Right ventricle myocardium inferior (tissue), 1 donor: ENCODE measurements at places on chromosomes 6 and 20. TPM values are rescaled to one million over a fixed set of nuclear protein-coding genes. Genes with fewer than 3 reads are reported as not detected.
A peak's percentile ranks its signal among the peaks of the same experiment; 100 is the strongest.

GRCh38 chr6:32060966-32061655 lies 22.9 kb downstream of the CYP21A2 start:
- peak; percentile 14 for DNase-seq

DNA sequence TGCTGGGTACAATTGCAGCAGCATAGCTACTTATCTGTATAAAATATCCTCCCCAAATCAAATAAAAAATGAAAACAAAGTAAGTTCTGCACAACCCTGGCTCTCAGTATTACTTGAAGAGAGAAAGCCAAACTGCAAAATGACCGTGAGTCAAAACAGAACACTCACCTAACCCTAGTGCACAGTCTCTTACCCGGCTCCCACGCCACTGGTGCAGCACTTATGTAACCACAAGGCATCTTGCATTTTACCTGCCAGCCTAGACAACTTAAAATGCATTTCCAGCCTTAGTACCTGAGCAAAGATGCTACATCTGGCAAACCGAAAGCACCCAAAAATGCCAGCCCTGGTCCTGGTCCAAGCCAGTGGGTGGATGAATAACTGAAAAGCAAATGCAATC lies 12.4 kb upstream of the SIRPB1 start:
- no peak for DNase-seq

DNA sequence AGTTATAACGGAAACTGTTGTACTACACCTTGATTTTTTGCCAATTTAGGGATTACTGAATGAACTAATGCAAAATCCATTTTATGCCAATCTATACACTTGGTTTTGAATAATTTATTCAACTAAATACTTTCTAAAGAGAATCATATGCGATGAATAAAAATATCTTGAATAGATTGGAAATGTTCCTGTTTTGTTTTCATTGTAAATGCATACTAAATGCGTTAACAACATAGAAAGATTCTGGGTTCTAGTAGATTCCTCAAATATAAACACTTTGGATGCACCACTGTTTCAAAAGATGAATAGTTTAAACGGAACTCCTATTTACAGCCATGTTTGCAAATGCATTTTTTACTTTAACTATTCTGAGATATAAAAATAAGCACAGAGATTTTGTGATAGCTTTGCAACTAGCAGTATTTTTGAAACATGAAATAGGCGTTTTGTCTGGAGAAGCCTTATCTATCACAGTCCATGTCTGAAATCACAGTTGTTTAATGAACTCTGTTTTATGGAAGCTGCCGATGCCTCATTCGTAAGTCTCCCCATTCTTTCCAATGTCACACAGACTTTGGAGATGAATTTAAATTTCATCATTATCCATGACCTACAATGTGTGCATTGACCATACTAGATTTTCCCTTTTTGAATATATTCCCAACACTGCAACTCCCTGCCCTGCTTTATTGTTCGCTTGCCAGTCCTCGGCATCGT lies 277.7 kb upstream of the QKI start:
- no peak for DNase-seq

- no peak for DNase-seq
Observed at GRCh38 chr6:116579143-116579542, 7.8 kb downstream of the RWDD1 start.

DNA sequence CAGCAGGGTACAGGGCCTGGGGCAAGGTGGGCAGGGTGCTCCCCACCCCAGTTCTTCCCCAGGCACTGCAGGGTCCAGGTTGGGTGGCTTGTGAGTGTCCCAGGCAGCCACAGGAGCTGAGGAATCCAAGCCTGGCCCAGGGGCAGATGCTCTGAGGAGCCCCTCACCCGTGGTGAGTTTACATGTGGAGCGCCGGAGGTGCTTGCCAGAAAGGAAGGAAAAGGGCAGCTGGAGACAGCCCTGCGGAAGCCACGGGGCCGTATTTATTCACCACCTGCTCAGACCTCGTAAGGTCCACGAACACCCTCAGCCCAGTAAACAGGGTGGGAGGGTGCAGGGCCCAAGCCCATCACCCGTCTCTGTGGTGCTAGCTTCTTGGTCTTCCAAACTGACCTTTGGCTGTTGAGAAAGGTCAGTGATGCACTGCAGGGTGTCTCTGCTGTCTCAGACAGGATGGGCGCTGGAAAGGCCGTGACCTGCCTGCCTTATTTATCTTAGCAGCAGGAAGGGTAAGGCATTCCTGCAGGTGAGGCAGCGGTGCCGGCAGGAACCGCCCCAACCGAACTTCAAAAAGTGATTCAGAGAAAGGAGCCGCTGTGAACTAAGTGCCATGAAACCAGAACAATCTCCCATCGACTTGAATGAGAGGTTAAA lies 4.0 kb upstream of the FRMD1 start:
- DNase-seq: no peak

GRCh38 chr20:5531318-5532081 lies 214.7 kb upstream of the PROKR2 start:
- no peak for DNase-seq

DNA sequence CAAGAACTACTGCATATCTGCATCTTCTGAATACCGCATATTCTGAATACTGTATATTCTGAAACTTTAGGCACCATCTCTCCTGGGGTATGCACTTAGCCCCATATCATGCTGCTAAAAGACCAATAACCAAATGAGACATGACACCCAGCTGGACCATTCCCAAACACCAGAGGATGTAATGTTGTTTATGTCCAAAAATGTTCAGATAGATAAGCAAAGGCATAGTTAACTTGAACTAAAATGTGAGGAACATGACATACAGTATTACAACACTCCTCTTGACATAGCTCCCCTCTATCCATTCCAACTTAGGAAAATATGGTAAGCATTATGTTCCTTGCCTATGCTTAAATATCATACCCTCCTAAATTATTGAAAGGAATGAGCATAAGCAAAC lies 127.3 kb downstream of the TENT5A start:
- DNase-seq: no peak

DNA sequence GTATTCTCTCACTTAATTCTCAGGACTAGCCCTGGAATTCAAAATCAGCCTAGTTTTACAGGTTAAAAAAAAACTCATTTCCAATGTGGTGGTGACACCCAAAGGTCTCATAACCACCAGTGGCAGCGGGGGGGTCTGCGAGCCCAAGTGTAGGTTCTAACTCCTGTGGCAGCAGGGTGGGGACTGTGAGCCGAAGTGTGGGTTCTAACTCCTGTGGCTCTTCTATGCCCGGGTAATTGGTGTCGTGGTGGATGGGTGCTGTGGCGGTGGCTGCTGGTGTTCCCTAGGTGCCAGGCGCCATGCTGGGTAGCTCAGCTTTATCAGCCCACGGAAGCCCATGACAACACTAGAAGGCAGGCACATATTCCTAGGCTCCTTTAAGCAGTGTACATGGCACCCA lies 4.9 kb upstream of the ANKRD60 start:
- no peak for DNase-seq

- peak; percentile 71 for DNase-seq
Observed at GRCh38 chr6:170087941-170088581, 202.8 kb downstream of the DLL1 start.

- DNase-seq: no peak
Observed at GRCh38 chr6:116439522-116440051, 21.6 kb upstream of the CALHM6 start.

DNA sequence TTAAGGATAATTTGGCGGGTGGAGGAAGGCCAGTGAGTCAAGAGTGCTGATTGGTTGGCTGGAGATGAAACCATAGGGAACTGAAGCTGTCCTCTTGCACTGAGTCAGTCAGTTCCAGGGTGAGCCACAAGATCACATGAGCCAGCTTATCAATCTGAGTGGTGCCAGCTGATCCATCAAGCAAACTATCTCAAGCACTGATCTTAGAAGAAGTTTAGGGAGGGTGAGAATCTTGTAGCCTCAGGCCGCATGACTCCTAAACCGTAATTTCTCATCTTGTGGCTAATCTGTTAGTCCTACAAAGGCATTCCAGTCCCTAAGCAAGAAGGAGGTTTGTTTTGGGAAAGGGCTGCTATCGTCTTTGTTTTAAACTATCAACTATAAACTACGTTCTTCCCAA lies 954.3 kb downstream of the KIF16B start:
- no peak for DNase-seq

PSMG4 gene
- 9.1 TPM for total RNA-seq

SLC35D3 gene
- not detected for total RNA-seq

PAK5 gene
- total RNA-seq: not detected

SOBP gene
- 16.4 TPM for total RNA-seq

MICA gene
- total RNA-seq: 8.3 TPM

XKR7 gene
- total RNA-seq: not detected
